NCI-H1694 (cell line): ENCODE measurements at places on chromosomes 2 and 18.

DNA sequence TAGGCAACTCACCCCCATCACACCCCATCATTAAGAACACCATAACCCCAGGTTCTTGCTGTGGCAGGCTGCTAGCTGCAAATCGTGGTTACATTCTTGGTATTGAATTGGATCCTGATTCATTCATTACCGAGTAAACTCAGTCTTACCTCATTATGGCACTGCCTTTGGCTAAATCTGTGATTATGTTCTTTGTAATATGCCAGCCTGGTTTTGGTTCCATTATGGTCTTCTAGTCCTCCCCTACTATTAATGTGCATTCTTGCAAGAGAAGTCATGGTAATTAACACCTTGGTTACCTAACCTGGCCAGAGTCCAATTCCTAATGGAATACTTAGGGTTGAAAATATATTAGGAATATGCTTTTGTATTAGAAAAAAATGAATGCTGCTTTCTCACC is 258.9 kb upstream of the APCDD1 start:
- DNase-seq = no peak

- DNase-seq = no peak
These were observed 22.0 kb downstream of the FHL2 start for GRCh38 chr2:105376789-105377240.

- no peak for DNase-seq
These were observed 15.6 kb upstream of the GPBAR1 start for GRCh38 chr2:218245214-218245613.

DNA sequence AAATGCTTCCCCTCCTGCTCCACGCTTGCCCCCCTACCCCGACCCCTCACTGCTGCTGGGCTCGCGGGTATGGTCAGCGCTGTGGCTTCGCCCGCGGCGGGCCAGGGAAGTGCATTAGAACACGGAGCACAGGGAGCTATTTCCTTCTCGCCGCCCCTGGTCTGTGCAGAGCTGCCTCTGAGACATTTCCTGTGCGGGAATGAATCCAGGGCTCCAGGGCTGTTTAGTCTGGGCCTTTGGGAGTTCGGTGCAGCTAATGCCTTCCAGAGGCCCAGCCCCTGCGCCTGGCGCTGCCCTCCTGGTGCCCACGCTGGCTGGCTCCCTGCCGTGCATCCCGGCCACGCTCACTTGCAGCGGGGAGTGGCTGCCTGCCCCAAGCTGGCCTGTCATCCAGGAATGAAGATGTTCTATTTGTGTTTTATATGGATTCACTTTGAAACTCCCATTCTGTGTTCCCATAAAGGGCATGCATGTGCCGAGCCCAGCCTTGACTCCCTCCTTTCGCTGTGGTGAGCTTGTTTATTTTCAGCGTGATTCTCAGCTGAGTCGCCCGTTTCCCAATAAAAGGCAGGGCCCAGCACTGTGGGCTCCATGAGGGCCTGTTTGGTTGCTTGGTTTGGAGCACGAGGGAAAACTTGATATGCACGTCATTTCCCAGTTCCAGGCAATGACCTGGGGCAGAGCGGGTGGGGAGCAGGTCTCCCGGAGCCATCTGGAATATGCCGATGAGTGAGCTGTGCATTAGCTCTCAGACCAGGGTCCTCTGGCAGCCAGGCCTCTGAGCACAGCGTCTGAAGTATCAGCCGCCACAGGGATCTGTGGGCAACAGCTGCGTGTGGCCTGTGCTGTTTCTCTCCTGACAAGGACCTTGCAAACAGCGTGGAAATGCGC is 42.7 kb downstream of the SH3RF3 start:
- DNase-seq = no peak

- no peak for DNase-seq
These were observed 171.9 kb downstream of the ARHGAP28 start for GRCh38 chr18:6901286-6901926.
